ENCODE measurements at places on chromosomes 13 and 19.

- no peak for DNase-seq
These were observed 489 bp upstream of the ZNF653 start for GRCh38 chr19:11506101-11506555.

GRCh38 chr13:79602936-79603335, 122.0 kb downstream of the NDFIP2 start:
- DNase-seq = no peak

DNA sequence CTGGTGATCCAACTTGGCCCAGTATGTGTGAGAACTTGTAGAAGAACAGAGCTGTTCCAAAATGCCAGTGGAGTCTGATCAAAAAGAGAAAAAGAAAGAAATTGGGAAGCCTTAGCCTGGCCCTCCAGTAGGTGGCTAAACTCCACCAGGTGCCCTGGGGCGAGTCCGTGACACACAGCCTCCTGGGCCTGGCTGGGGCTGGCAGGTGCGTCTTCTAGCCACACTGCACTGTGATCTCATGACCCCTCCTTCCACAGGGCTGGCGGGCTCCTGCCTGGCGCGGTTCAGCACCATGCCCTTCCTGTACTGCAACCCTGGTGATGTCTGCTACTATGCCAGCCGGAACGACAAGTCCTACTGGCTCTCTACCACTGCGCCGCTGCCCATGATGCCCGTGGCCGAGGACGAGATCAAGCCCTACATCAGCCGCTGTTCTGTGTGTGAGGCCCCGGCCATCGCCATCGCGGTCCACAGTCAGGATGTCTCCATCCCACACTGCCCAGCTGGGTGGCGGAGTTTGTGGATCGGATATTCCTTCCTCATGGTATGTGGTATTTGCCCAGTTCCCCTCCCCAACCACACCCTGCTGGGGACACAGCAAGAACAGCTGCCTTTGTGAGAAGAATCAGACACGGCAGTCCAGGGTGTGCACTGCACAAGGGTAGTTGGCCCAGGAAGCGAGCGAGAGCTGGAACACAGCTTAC, 53.7 kb downstream of the RAB20 start:
- DNase-seq = no peak

- DNase-seq = peak; percentile 58
These were observed 764 bp downstream of the MIR17HG start for GRCh38 chr13:91347996-91348905.

DNA sequence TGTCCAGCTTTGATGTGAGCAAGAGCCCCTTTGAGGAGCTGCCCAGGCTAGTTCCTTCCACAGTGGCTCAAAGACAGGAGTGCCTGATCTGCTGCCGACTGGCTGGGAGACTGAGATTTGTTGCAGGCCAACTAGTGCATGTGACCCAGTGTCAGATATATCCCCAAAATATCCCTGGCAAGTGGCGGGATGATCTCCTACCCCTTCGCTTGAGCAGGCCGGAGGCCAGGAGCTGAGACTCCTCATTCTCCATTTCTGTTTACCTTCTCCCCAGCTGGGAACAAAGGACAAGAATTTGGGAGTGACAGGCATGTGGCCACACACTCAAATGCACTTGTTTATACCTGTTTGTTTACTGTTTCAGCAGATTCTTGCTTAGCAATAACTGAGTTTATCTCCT, 37.1 kb upstream of the XPO4 start:
- DNase-seq = no peak

DNA sequence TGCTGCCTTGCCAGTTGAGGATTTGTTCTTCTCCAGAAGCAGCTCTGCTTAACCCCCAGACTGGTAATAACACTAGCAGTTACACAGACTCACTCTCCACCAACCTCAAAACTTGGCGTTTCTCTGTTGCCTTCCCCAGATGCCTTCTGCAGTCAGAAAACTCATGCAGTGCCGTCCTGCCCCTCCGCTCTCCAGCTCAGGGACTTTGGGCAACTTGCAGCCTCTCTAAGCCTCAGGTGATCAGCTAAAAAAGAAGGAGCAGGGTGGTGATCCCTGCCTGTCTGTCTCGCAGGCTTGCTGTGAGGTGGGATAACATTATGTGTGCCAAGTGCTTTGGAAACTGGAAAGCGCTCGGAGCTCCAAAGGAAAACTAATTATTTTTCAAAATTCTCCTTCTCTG, 391.6 kb downstream of the HS6ST3 start:
- DNase-seq = no peak

DNA sequence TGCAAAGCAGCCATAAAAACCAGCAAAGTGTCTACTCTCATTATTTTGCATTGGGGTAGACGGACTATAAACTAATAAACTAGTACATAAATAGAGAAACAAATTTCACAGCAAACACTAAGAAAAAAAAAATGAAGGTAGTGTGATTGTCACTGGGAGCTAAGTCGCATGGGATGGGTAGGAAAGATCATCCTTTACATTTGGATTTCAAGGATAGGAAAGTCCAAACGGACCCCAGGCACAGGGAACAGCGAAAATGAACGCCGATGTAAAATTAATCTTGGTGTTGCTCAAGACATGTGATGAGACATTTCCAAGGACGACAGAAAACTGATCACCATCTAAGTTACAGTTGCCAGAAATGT, 690 bp upstream of the SGTA start:
- no peak for DNase-seq

DNA sequence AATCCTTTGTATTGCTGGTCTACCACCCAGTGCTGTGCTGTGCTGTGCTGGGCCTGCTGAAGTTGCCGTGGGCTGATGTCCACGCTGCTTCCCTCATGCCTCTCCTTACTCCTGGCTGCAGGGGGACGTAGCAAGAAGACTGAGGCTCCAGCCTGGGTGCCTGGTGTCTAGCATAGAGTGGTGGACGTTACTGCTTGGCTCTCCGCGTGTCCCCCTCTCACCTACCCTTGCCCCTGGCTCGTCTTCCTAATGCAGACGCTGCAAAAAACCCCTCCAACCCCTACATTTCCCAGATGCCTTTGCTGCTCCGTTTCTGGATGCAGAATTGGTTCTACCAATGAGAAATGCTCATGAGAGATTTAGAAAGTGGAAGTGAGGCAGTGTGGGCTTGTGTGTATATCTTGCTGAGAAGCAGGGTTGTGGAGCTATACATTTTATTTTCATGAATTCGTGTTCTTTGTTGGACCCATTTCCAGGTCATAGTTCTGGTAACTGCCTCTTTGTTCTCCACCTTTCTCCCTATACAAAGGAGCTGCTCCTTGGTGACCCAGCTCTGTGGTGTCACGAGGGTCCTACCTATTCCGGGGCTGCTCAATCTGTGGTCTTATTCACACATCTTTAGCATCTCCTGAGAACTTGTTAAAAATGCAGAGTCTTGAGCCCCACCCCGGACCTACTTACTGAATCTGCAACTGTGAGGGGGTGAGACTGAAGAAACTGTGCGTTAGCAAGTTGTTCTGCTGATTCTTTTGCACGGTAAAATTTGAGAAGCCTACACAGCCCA, 7.9 kb upstream of the DENND1C start:
- DNase-seq = no peak

- DNase-seq = no peak
These were observed at the start of gene TRPM4 for GRCh38 chr19:49157445-49158224. Gene TRPM4 (plus strand): TSS chr19:49157792. CDS start chr19:49157867, 75 bp downstream.

GRCh38 chr13:52348983-52349780, 56.8 kb downstream of the THSD1 start:
- DNase-seq = no peak

GRCh38 chr19:18612772-18613588, at the start of gene TMEM59L:
Gene TMEM59L (plus strand): TSS chr19:18612870. CDS start chr19:18612959, 89 bp downstream.
- DNase-seq = no peak

DNA sequence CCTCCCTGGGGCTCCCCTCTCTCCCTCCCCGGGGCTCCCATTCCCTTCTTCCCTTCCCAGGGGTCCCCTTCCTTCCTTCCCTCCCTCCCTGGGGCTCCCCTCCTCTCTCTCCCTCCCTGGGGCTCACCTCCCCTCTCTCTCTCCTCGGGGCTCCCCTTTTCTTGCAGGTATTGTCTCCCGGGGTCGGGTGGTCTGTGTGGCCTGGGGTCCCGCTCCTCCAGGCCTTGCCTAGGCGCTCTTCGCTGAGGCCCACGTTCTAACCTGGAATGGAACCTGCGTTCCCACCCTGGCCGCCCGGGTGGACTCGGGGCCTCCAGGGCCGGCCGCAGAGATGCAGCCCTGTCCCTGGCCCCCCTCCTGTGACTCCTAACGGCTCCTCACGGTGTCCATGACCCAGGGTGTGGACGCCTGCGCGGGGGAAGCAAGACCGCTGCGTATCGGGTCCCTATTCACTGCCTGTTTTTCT, 940 bp upstream of the DCUN1D2 start:
- no peak for DNase-seq

GRCh38 chr19:43735013-43735412, 19.1 kb downstream of the IRGC start:
- DNase-seq = no peak

DNA sequence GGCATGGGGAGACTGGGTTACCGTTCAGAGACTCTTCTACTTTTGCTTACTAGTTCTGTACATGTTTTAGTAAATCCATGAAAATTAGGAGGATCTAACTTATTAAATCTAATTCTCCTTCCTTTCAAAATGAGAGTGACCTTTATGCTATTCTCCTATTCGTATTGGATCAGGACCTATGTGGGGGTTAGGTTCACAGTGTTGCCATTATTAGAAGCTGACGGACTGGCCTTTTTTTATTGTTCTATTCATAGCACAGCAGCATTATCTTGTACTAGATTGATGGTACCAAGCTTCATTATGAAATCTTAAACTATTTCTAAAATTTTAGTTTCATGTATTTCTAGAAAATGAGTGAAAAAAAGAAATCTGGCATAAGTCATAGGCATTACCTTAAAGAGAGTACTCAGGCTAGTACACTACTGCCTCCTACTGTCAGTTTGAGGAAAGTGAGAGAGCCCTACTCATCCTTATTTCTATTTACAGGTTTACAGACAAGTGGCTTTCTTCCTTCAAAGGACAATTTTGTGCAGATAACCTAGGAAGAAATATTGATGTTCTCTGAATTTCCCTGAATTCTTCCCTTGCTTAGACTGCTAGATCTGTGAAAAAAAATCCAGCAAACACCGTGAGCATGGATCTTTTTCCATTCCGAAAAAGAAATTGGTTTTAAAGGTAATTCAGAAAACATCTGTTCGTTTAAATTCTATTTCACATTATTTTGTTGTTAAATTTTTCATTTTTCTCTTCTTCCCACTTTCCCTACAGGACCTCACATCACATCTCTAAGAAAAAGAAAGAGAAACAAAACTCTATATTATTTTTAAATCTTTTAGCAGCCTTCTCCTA, 485.5 kb downstream of the DIAPH3 start:
- no peak for DNase-seq

DNA sequence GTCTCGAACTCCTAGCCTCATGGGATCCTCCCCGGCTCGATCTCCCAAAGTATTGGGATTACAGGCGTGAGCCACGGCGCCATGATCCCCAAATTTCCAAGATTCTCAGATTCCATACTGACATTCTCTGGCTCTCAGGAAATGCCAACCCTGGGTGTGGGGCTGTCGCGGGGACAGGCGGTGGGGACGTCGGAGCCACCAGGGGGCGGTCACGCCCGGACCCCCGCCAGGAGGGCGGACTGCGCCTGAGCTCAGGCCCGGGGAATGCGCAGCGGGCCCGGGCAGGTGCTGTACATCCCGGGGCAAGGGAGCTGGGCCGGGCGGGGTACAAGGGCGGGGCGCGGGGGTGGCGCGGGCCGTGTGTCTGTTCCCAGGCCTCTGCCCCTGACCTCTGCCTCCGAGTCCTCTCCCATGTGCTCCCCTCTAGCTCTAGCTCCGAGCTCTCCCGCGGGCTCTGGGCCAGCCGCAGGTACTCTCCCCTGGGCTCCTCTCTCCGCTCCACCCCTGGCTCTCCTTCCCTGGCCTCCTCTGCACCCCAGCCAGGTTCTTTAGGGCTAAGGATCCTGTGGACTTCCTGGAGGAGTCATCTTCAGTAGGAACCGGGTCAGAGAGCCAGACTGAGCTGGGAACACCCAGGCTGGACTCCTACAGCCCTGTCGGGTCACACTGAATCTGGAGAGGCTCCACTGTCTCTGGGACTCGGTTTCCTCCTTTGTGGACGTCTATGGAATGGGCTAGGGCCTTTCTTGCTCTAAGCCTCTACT, 2.4 kb downstream of the PPP1R13L start:
- DNase-seq = no peak

DNA sequence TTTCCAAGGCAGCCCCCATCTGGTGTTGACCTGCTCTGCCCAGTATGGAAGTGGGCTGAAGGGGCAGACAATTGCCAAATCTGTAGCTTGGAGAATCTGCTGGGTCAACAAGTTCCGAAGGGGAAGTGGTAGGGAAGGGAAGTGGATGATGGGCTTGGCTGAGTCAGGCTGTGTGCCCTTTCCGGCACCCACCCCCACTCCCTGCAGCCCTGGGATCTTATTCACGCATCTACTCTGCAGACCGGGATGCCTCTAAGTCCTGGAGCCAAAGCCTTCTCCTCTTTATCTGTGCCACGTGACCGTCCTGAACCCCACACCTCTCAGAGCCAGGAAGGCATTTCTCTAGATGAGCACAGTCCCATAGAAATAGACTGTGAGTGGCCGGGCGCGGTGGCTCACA, 7.5 kb upstream of the C5AR2 start:
- no peak for DNase-seq

DNA sequence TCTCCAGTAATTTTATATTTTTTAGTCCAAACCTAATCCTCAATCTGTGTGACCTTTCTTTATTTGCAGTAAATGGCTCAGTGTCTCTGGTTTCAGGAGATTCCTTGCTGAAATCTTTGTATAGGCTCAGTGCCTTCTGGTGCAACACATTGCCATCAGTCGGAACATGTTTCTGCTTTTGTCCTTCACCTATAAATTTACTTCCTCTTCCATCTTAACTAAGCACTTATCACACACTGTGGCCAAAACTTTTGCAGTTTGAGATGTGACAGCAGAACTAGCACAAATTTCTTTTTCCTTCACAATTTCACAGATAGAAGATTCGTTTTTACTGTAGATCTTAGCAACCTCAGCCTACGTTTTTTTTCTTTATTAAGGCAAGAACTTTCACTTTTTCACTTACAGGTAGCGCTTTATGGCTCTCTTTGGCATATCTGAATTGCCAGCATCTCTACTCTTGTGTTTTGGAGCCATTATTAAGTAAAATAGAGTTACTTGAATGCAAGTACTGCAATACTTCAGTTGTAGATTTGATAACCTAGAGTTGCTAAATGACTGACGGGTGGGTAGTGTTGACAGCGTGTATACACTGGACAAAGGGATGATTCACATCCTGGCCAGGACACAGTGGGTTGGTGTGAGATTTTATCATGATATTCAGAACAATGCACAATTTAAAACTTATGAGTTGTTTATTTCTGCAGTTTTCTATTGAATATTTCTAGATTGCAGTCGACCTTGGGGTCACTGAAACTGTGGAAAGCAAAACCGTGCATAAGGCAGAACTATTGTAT, 44.3 kb downstream of the NDFIP2 start:
- no peak for DNase-seq

- peak; percentile 82 for DNase-seq
These were observed 53.6 kb upstream of the LDLR start for GRCh38 chr19:11035441-11036377.

GRCh38 chr19:2213799-2214198, 22.3 kb downstream of the PLEKHJ1 start:
- no peak for DNase-seq

DNA sequence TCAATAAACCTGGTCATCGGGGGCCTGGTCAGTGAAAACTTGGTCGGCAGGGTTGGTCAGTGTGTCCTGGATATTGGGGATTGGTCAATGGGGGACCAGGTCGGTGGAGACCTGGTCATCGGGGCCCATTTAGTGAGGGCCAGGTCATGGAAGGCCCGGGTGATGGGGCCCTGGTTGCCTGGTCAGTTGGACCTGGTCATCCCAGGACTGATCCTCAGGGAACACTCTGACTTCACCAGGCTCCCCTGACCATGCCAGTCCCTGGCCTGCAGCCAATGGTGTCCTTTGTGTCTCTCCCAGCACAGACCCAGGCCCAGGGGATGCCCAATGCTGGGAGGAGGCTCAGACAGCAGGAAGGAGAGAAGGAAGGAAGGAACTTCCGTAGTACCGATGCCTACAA, 42.1 kb upstream of the TPM4 start:
- no peak for DNase-seq
